ENCODE measurements at places on chromosomes 3 and 15. TPM values are rescaled to one million over a fixed set of nuclear protein-coding genes. Genes with fewer than 3 reads are reported as not detected.

DNA sequence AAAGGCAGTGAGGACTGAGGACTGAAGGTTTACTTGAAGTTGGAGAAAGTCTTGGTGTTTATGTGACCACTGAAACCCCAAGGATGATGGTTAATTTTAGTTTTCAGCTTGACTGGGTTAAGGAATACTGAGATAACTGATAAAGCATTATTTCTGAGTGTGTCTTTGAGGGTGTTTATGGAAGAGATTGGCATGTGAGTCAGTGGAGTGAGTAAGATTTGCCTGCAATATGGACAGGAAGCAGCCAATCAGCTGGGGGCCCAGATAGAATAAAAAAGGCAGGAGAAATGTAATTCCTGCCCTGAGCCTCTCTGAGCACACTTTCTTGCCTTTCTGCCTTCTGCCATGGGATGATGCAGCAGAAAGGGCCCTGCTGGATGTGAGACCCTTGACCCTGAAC, 92.4 kb downstream of the KBTBD8 start:
- DNase-seq: no peak

DNA sequence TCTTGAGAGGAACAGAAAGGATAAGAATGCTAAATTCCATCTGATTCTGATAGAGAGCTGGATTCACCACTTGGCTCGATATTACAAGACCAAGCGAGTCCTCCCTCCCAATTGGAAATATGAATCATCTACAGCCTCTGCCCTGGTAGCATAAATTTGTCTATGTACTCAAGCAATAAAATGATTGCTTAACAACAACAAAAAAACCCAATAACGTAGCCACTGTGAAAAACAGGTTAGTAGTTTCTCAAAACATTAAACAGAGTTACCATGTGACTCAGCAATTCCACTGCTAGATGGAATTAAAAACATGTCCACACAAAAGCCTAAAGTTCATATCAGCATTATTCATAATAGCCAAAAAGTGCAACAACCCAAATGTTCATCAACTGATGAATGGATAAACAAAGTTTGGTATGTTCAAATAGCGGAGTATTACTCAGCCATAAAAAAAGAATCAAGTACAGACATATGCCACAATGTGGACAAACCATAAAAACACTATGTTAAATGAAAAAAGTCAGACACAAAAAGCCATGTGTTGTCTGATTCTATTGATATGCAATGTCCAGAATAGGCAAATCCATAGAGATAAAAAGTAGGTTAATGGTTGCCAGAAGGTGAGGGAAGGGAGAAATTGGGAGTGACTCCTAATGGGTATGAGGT, 16.8 kb downstream of the BCL2L10 start:
- DNase-seq: no peak

DNA sequence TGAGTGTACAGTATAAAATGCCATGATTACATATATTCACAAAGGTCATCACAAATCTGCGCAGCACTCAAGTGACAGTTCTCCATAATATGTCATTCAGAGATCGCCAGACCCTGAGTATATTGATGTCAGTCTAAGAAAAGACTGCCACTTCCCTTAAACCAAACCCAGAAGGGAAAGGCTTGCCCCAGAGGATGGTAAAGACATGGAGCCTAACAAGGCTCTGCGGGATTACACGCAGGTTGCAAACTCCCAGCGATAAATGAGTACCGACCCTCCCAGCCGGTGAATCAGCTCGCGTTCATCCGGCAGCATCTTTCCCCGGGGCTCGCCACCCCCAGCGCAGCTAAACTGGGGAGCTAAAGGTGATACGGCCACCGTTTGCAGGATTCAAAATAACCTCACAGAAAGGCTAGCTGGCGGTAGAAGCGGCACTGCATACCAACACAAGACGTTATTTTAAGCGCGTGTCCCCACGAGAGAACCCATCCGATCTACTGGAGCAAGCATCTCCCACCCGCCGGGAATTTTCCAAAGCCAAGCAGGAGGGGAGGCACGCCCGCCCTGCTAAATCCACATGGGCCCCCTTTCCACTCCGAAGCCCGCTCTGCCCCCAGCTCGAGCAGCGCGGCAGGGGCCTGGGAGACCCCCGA, 643 bp downstream of the MYO5A start:
- DNase-seq: no peak

Gene TMEM62
- 15.8 TPM for total RNA-seq

- DNase-seq: no peak
These were observed 47.9 kb downstream of the SEMA3G start for GRCh38 chr3:52396907-52397591.

All from neural crest cell (in vitro differentiated cells).